Activated CD4-positive, alpha-beta T cell treated with anti-CD3 and anti-CD28 coated beads for 36 hours (primary cell): ENCODE measurements at places on chromosomes 1 and 21. TPM values are rescaled to one million over a fixed set of nuclear protein-coding genes. Genes with fewer than 3 reads are reported as not detected.

Gene SLAMF1
- total RNA-seq = 103 TPM

Gene HENMT1
- total RNA-seq = 20.6 TPM

Gene TFF3
- total RNA-seq = not detected

- H3K36me3 ChIP-seq = peaks cover 67% of the 10 kb centered on the region
- peak overlapping the region; percentile 60 for H3K4me3 ChIP-seq
- H3K4me1 ChIP-seq = peaks cover 84% of the 10 kb centered on the region
Measured at GRCh38 chr21:34129901-34130715, 56.7 kb downstream of the MRPS6 start.

DNA sequence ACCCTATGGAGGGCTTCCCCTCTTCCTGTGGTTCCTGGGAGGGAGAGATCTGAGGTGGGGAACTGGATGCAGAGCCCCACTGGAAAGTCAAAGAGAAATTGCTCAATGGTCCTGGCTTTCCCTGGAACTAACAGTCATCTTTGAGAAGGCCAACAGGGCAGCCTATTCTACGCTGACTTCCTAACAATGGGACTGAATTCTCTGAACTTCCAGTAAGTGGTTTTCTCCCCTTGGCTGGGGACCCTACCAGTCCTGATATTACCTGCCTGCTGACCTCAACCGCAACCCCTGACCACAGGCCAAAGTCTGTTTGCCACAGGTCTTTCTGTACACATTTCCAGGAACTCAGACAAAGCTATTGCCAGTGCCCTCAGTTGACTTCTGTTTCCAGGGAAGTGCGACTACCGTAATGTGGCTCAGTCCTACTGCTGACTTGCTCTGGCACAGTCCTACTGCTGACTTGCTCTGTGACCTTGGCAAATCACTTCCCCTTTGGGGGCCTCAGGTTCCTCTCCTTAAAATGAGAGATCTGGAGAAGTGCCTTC is 55.3 kb downstream of the C8B start:
- H3K4me3 ChIP-seq = no peak overlapping the region
- no peak overlapping the region for H3K27ac ChIP-seq
- DNase-seq = no peak
- H3K4me1 ChIP-seq = no peaks in the 10 kb centered on the region

Gene PLA2G2C
- total RNA-seq = 0.58 TPM

Gene AKT3
- total RNA-seq = 34.6 TPM

- no peak for DNase-seq
- no peak overlapping the region for H3K4me3 ChIP-seq
- peaks cover 35% of the 10 kb centered on the region for H3K27me3 ChIP-seq
- peaks cover 2% of the 10 kb centered on the region for H3K4me1 ChIP-seq
- H3K36me3 ChIP-seq = no peaks in the 10 kb centered on the region
- no peak overlapping the region for H3K27ac ChIP-seq
Measured at GRCh38 chr1:159163614-159164228, 7.7 kb upstream of the CADM3 start.

- no peak for DNase-seq
- no peak overlapping the region for H3K4me3 ChIP-seq
- peak overlapping the region; percentile 34 for H3K27ac ChIP-seq
- no peaks in the 10 kb centered on the region for H3K36me3 ChIP-seq
- H3K27me3 ChIP-seq = peaks cover 3% of the 10 kb centered on the region
Measured at GRCh38 chr1:158818975-158819431, 12.1 kb upstream of the MNDA start.

- DNase-seq = peak; percentile 13
- peaks cover 7% of the 10 kb centered on the region for H3K27me3 ChIP-seq
- no peaks in the 10 kb centered on the region for H3K36me3 ChIP-seq
- peaks cover 33% of the 10 kb centered on the region for H3K4me1 ChIP-seq
Measured at GRCh38 chr1:232627645-232628334, 2.1 kb downstream of the SIPA1L2 start.

DNA sequence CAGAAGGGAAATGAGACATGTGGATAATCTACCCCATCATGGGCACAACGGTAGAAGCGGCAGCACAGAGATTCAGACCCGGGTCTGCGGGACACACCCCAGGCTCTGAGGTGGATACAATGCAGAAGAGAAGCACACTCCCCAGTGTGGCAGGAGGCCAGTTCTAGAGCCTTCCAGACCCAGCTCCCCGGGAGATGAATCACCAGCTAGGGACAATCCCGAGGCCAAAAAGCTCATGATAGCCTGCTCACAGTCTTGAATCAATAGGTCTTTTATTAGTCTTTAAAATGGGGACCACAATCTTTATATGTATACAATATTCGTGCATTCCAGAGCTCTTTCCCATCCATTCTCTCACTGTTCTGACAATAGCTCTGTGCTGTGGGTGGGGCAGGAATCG is 57.3 kb upstream of the DIRAS3 start:
- no peaks in the 10 kb centered on the region for H3K36me3 ChIP-seq
- no peaks in the 10 kb centered on the region for H3K4me1 ChIP-seq
- H3K4me3 ChIP-seq = no peak overlapping the region

Gene HEYL
- total RNA-seq = 0.19 TPM

DNA sequence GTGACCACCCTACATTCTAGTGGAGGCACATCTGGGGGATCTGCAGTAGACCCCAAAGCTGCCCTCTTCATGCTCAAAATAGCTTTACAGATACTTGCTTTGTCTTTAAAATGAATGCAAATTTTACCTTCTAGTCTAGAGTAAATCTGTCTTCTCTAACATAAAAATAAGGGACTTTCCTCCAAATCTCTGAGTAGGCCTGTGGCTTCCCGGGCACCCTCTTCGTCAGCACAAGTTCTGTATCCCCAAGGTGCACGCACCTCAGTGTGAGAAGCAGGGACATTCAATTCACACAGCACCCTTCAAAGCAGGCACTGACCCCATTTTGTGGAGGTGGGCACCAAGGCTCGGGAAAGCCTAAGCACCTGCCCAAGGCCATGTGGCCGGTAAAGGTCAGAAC is 19.0 kb downstream of the MEF2D start:
- H3K27me3 ChIP-seq = no peaks in the 10 kb centered on the region
- H3K4me1 ChIP-seq = peaks cover 61% of the 10 kb centered on the region
- peaks cover 45% of the 10 kb centered on the region for H3K36me3 ChIP-seq

DNA sequence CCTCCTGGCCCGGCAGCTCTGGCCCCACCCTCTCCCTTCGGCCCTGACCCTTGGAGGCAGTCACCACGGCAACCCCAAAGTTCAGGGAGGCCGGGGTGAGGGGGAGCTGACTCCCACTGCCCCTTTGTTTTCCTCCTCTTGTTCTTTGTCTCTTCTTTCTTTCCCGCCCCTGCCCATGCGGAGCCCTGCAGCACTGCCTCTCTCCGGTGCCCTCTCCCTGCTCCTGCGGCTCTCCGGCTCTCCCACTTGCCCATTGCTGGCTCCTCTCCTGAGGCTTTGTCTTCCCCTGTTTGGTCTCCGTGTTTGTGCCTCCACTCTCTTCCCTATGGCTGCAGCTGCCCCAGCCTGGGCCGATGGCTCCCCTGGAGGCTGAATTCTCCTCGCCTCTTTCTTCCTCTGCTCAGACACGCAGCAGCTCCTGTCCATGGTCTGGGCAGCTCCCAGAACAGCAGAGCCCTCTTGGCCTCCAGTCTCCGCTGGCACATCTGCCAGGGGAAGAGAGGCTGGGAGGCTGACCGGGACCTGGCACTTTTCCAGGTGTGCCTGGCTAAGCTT is 5.8 kb downstream of the CELSR2 start:
- no peak overlapping the region for H3K27ac ChIP-seq
- H3K4me3 ChIP-seq = no peak overlapping the region
- no peaks in the 10 kb centered on the region for H3K36me3 ChIP-seq
- peaks cover 4% of the 10 kb centered on the region for H3K27me3 ChIP-seq

- DNase-seq = no peak
- H3K4me1 ChIP-seq = peaks cover 2% of the 10 kb centered on the region
- H3K27me3 ChIP-seq = no peaks in the 10 kb centered on the region
- no peak overlapping the region for H3K4me3 ChIP-seq
Measured at GRCh38 chr1:1671365-1672119, 12.7 kb upstream of the CDK11B start.

DNA sequence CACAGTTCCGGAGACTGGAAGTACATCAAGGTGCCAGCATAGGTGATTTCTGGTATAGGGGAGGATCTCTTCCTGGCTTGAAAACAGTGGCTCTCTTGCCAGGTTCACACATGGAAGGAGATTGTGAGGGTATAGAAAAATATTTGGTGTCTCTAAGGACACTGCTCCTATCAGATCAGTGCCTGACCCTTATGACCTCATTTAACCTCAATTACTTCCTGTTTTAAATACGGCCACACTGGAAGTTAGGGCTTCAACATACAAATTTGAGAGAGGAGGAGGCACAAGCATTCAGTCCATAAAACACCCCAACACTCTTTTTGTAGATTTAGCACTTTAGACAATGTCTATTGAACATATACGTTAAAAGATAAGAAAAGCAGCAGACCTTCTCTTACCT is 37.0 kb downstream of the COL6A1 start:
- H3K4me1 ChIP-seq = no peaks in the 10 kb centered on the region
- no peaks in the 10 kb centered on the region for H3K36me3 ChIP-seq
- DNase-seq = no peak
- peaks cover 30% of the 10 kb centered on the region for H3K27me3 ChIP-seq
- no peak overlapping the region for H3K27ac ChIP-seq

DNA sequence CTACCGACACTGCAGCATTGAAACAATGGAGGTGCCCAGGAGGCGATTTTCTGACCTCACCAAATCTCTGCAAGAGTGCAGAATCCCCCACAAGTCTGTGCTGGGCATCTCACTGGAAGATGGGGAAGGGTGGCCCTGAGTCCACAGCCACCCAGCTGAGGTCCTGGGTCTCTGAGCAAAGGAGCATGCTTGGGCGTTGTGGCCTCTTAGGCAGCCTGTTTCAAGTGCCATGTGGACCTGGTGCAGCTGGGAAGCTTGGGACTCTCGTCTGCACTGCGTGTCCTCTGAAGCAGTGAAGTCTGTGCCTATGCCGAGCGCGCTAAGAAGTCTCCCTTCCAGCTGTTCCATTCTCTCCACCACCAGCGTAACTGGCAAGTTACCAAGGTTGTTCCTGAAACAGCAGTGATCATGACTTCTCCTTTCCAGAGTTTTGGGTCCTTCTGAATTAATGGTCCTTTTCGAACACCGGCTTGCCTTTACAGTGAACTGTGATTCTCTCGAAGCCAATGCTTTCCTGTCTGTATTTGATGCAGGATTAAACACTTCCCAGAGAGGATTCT is 5.0 kb upstream of the PLA2G2C start:
- H3K4me1 ChIP-seq = peaks cover 29% of the 10 kb centered on the region
- no peak overlapping the region for H3K27ac ChIP-seq
- H3K36me3 ChIP-seq = no peaks in the 10 kb centered on the region
- DNase-seq = no peak

GRCh38 chr21:45293220-45293725 is 5.6 kb upstream of the POFUT2 start:
- H3K4me1 ChIP-seq = peaks cover 24% of the 10 kb centered on the region
- H3K36me3 ChIP-seq = no peaks in the 10 kb centered on the region
- DNase-seq = no peak
- H3K27ac ChIP-seq = no peak overlapping the region

GRCh38 chr1:191255354-191256054 is 777.8 kb upstream of the BRINP3 start:
- H3K27ac ChIP-seq = no peak overlapping the region
- H3K4me1 ChIP-seq = no peaks in the 10 kb centered on the region
- no peaks in the 10 kb centered on the region for H3K27me3 ChIP-seq
- DNase-seq = no peak
- H3K36me3 ChIP-seq = no peaks in the 10 kb centered on the region

- no peak overlapping the region for H3K4me3 ChIP-seq
- DNase-seq = peak; percentile 53
- no peaks in the 10 kb centered on the region for H3K36me3 ChIP-seq
Measured at GRCh38 chr1:17239420-17239819, 9.5 kb upstream of the PADI3 start.

GRCh38 chr1:109776206-109776835 is 12.6 kb upstream of the EPS8L3 start:
- no peak overlapping the region for H3K4me3 ChIP-seq
- H3K4me1 ChIP-seq = no peaks in the 10 kb centered on the region
- no peaks in the 10 kb centered on the region for H3K27me3 ChIP-seq
- DNase-seq = no peak
- peak overlapping the region; percentile 27 for H3K27ac ChIP-seq

DNA sequence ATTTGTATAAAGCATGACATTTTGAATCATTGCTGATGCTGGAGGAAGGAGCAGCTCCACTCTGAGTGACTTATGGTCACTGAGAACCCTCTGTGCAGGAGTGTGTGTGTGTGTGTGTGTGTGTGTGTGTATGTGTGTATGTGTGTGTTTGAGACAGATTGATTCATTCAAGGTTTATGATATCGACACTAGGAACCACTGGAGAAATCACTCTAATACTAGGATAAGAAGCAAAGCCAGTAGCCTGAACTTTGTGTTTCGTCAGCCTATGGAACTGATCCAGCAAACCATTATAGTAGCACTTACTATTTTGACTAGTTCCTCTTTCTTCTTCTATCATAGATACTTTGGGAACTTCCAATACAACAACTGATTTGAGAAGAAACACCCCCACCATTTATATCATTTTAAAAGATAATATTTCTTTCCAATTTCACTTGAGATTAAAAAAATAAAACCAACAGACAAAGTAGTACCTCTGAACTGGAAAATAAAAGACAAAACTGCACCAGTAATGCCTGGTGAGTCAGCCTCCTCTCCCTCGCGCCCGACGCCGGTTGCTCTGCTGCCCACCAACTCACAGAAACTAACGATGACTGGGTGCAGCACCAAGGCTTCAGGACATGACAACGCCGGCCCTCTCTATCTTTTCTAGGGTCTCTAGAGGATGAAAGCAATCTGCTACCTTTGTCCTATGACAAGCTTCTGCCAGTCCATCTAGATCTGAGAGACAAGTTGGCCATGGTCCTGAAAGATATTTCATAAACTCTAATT is 20.9 kb downstream of the SLAMF1 start:
- H3K27me3 ChIP-seq = no peaks in the 10 kb centered on the region
- H3K36me3 ChIP-seq = peaks cover 89% of the 10 kb centered on the region
- peak overlapping the region; percentile 99 for H3K27ac ChIP-seq
- peak; percentile 87 for DNase-seq
- H3K4me3 ChIP-seq = peak overlapping the region; percentile 56
- H3K4me1 ChIP-seq = peaks cover 98% of the 10 kb centered on the region

- H3K4me1 ChIP-seq = peaks cover 32% of the 10 kb centered on the region
- peaks cover 4% of the 10 kb centered on the region for H3K36me3 ChIP-seq
- H3K27me3 ChIP-seq = no peaks in the 10 kb centered on the region
Measured at GRCh38 chr1:223836586-223836985, 9.2 kb downstream of the TP53BP2 start.
